Activated CD4-positive, alpha-beta T cell treated with anti-CD3 and anti-CD28 coated beads for 24 hours (primary cell): ENCODE measurements at places on chromosomes 7 and 10.

GRCh38 chr10:55183993-55184392 lies 383.0 kb upstream of the PCDH15 start:
- DNase-seq: no peak

DNA sequence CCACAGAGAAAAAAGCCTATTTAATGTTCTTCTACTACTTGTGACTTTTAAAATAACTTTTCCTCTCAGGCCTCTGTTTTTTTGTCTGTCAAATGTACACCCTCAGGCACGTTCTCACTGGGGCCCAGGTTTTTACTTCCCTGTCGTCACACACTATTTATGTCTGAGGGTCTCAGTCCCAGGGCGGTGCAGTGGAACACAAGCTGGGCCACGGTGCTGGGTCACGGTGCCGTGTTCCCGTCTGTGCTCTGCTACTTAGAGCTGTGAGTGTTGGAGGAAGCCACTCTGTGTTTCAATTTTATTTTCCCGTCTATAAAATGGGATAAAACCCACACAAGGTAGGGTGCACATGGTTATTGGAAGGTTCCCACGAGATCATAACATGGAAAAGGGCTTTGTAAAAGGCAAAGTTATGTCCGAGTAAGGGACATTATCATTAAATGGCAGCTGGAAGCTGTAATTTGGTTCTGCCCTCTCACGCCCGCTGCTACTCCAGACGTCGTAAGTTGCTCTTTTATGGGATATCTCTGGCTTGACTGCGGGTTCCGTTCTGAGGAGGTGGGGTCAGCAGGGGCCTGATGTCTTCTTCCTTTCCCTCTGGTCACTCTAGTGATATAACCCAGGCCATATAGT lies 25.2 kb downstream of the ZNF775 start:
- no peak for DNase-seq

DNA sequence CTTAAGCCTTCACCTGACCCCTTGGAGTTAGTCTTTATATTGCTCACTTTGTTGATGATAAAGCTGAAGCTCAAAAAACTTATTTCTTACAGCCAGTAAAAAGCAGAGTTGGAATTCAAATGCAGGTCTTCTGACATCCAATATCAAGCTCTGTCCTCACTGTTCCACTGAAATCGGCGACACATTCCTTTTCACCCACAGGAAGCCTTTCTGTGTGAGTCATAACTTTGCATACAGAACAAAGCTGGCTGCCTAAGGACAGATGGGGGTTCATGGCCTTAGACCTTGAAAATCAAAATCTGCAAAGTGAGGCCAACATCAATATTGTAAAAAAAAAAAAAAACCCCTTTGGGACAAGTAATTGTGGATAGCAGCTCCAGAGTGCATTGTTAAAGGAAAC lies 21.8 kb upstream of the AKR1B1 start:
- no peak for DNase-seq

- DNase-seq: no peak
Measured at GRCh38 chr10:120805014-120805812, 45.9 kb upstream of the WDR11 start.

- no peak for DNase-seq
Measured at GRCh38 chr7:77269360-77270093, 69.9 kb upstream of the FGL2 start.

GRCh38 chr7:117857718-117858117 lies 15.5 kb downstream of the CTTNBP2 start:
- DNase-seq: no peak

GRCh38 chr10:108905171-108905570 lies 1018.1 kb downstream of the XPNPEP1 start:
- DNase-seq: no peak

DNA sequence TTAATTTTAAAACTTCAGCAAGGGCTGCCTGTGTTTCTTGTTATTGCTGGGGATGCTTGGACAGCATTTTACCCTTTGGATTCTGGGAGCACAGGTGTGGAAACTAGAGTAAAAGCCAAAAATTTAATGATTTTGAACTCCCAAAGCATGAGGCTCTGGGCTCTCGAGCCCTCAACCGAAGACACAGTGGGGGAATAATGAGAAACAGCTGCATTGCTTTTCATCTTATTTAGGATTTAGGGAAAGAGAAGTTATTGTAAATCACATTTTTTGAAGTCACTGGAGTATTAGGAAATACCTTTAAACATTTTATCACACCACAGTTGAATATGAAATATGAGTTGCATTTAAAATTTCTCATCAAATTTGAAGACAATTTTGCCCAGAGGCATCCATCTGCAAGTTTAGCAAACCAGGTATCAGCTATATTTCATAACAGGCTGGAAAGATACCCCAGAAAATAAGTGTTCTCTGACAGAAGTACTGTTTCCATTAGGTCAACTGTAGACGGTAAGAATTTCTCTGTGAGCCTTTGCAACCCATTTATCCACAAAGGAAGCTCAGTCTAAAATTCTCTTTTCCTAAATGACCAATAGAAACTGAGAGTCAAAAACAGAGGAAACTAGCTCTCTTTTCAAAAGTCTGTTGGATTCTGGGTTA lies 290.6 kb upstream of the PHYHIPL start:
- DNase-seq: no peak
